Smooth muscle cell of trachea (primary cell): ENCODE measurements at places on chromosomes 6 and 20. TPM values are rescaled to one million over a fixed set of nuclear protein-coding genes. Genes with fewer than 3 reads are reported as not detected.

Gene SOBP
- 8.8 and 13.7 TPM in 2 replicates for total RNA-seq

Gene TFAP2D
- total RNA-seq: not detected in 2 replicates

Gene CD40
- 2.6 and 8.8 TPM in 2 replicates for total RNA-seq

Gene LINC00237
- not detected in 2 replicates for total RNA-seq

Gene PSORS1C1
- 0.29 and 0.99 TPM in 2 replicates for total RNA-seq

Gene FIG4
- 27.8 and 30.0 TPM in 2 replicates for total RNA-seq
